ENCODE measurements at places on chromosomes 1 and 21.

GRCh38 chr21:46442938-46443337 lies 15.8 kb upstream of the DIP2A start:
- DNase-seq = no peak

GRCh38 chr1:201591348-201591747 lies 52.4 kb downstream of the NAV1 start:
- DNase-seq = no peak

GRCh38 chr1:189313488-189313887 lies 1164.2 kb downstream of the BRINP3 start:
- no peak for DNase-seq

GRCh38 chr1:59391212-59392179 lies 94.6 kb downstream of the FGGY start:
- DNase-seq = no peak

- no peak for DNase-seq
Measured at GRCh38 chr1:58251430-58252073, 295.0 kb downstream of the OMA1 start.

DNA sequence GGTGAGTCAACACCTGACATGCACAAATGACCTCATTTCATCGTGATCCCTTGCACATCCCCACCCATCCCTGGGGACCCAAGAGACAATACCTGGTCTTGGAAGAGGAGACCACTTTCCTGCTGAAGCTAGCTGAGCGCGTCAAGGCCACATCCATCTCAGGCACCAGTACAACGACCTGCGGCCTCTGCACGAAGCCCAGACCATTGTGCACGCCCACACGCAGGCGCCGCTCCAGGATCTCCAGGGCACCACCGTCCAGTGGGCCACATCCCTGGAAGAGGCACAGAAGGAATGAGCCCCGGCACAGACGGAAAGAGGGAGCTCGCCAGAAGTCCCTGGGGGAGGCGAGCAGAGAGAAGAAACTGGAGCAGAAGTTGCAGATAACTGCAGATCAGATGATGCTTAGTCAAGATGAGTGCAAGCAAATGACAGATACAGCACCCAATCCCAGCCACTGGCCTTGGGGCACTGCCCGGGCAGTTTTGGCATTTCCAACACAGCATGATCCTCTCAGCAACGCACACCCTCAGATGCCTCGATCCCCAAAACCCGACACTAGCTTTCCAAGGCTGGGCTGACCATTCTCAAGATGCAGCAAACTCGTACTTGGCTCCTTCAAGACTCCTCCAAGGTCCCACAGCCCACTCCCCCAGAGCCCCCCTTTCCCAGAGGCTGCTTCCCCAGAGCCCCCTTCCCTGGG lies 44.1 kb downstream of the NPHP4 start:
- DNase-seq = no peak

- DNase-seq = no peak
Measured at GRCh38 chr1:167130829-167131510, 37.1 kb downstream of the STYXL2 start.

DNA sequence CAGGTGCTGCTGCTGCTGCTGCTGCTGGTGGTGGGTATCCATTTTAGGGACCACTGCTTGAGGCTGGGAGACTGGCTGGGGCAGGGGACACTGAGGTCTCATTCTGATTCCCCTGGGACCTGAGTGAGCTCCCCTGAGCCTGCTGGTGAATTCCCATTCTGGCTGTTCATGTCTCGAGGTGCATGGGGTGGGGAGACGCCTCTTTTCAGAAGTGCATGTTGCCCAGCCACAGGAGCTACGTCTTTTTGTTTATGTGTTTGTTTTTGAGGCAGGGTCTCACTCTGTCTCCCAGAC lies 133.4 kb downstream of the RHOU start:
- DNase-seq = no peak

Measured in stimulated activated CD8-positive, alpha-beta memory T cell treated with anti-CD3 and anti-CD28 coated beads, Interleukin-15, amount 100 ng/mL, for 1 hour (primary cell).